Spleen (tissue), 13 donors: ENCODE measurements at places on chromosomes 16 and 17. TPM values are rescaled to one million over a fixed set of nuclear protein-coding genes. Genes with fewer than 3 reads are reported as not detected.

DNA sequence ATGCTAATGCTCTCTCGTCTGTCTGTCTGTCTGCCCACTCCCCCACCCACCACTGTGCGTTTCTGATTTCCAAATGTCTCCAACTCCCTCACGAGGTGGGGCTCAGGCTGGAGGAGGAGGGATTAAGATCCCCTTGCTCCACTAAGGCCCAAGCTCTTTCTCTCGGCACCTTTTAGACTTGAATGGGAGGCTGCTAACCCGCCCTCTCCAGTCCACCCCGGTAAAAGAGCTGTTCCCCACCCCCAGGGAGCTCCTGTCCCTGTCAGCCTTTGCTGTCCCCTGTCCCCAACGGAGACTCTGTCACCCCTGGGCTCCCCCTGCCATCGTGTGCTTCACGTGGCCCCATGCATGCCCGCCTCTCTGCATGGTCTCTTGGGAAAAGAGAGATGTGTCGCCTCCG, 68.5 kb upstream of the PLCG2 start:
- no peaks in the 10 kb centered on the region for H3K27me3 ChIP-seq
- peaks cover 46% of the 10 kb centered on the region for H3K36me3 ChIP-seq
- peaks cover 11% of the 10 kb centered on the region for H3K4me1 ChIP-seq
- DNase-seq = peak; percentile 54
- H3K4me3 ChIP-seq = no peak overlapping the region

DNA sequence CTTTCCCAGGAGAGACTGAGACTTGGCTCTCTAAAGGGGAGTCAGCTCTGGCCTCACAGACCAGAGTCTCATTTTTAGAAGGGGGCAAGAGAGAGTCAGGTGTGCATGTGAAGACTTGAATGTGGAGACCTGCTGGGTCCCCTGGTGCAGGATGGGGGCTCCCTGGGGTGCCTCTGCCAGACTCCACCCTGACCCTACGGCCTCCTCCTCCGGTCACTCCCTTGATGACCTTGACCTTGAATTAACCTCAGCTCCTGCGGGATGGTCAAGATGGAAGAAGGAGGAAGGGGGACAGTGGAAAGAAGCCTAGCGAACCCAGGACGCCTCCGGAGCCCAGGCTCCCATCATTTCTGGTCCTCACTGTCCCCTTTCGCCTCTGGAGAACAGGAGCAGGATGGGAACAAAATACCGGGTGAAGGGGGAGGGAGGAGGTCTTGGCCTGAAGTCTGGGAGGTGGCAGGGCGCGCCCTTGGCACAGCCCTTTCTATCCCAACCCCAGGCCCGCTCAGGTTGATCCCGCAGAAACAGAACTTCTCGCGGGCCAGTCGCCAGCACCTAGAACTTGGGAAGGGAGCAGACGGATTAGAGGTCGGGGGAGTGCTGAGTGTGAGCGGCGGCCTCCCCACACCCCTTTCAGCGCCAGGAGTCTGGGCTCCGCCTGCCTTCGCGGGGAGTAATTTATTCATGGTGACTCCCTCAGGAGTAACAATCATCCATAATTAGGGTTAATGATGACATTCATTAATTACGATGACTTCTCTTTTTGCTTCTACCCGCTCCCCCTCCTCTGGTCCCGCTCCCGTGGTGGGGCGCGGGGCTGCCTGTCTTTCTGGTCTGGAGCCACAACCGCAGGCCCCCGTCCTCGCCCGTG, 1.6 kb downstream of the STAC2 start:
- no peak for DNase-seq
- peaks cover 19% of the 10 kb centered on the region for H3K4me1 ChIP-seq
- no peaks in the 10 kb centered on the region for H3K36me3 ChIP-seq
- H3K27me3 ChIP-seq = peaks cover 9% of the 10 kb centered on the region

- DNase-seq = peak; percentile 88
- no peak overlapping the region for H3K27ac ChIP-seq
- H3K27me3 ChIP-seq = no peaks in the 10 kb centered on the region
- H3K4me3 ChIP-seq = no peak overlapping the region
- no peaks in the 10 kb centered on the region for H3K4me1 ChIP-seq
- no peaks in the 10 kb centered on the region for H3K36me3 ChIP-seq
Measured at GRCh38 chr17:40086150-40087044, 14.0 kb downstream of the NR1D1 start.

GRCh38 chr17:44069974-44070454, 521 bp upstream of the G6PC3 start:
- no peak for DNase-seq
- H3K4me1 ChIP-seq = peaks cover 43% of the 10 kb centered on the region
- H3K27me3 ChIP-seq = no peaks in the 10 kb centered on the region

- H3K36me3 ChIP-seq = no peaks in the 10 kb centered on the region
- H3K4me1 ChIP-seq = no peaks in the 10 kb centered on the region
- no peaks in the 10 kb centered on the region for H3K27me3 ChIP-seq
- no peak overlapping the region for H3K4me3 ChIP-seq
- no peak overlapping the region for H3K27ac ChIP-seq
- DNase-seq = no peak
Measured at GRCh38 chr17:57968456-57968855, 13.2 kb upstream of the CUEDC1 start.

GRCh38 chr17:43673516-43674323, 12.0 kb upstream of the MEOX1 start:
- H3K27ac ChIP-seq = no peak overlapping the region
- DNase-seq = peak; percentile 84
- no peak overlapping the region for H3K4me3 ChIP-seq
- H3K27me3 ChIP-seq = no peaks in the 10 kb centered on the region

GRCh38 chr16:74216319-74216718, 80.3 kb upstream of the PSMD7 start:
- H3K27me3 ChIP-seq = no peaks in the 10 kb centered on the region
- no peaks in the 10 kb centered on the region for H3K36me3 ChIP-seq
- H3K4me1 ChIP-seq = no peaks in the 10 kb centered on the region
- no peak for DNase-seq
- H3K27ac ChIP-seq = no peak overlapping the region
- no peak overlapping the region for H3K4me3 ChIP-seq

DNA sequence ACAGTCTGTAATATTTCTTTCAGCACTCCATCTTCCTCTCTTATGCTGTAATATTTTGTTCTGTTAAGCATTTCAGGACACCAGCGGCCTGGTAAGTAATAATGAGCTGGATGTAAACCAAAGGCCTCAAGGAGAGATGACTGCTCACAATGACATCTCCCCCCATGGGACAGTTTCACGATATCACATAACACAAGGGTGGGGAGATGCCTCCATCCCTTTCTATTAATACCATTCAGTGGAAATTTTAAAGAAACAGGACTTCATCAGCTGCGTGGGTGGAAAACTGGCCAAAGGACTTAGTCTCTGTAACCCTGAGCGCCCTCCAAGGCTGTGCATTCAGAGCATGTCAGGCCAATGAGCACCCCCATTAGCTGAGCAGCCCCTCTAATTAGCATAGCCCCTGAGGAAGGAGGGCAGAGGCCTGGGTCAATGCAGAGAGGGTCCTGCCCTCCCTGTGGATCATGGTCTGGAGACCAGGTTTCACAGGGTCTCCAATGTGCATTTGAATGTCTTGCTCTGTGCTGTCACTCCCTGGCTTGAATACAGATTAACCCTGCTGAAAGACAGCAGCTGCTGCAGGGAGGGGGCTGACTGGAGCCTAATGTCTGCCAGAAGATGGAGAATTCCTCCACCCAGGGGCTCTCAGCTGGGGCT, 156.4 kb downstream of the HS3ST2 start:
- DNase-seq = no peak
- H3K27ac ChIP-seq = no peak overlapping the region
- H3K27me3 ChIP-seq = no peaks in the 10 kb centered on the region
- no peak overlapping the region for H3K4me3 ChIP-seq
- no peaks in the 10 kb centered on the region for H3K4me1 ChIP-seq
- H3K36me3 ChIP-seq = no peaks in the 10 kb centered on the region

The CACNG4 gene
- total RNA-seq = not detected

- H3K36me3 ChIP-seq = no peaks in the 10 kb centered on the region
- no peak overlapping the region for H3K4me3 ChIP-seq
- DNase-seq = no peak
- no peaks in the 10 kb centered on the region for H3K27me3 ChIP-seq
- H3K4me1 ChIP-seq = no peaks in the 10 kb centered on the region
Measured at GRCh38 chr17:70089513-70090148, 14.6 kb downstream of the KCNJ16 start.

- DNase-seq = no peak
- no peaks in the 10 kb centered on the region for H3K4me1 ChIP-seq
- no peaks in the 10 kb centered on the region for H3K36me3 ChIP-seq
- no peaks in the 10 kb centered on the region for H3K27me3 ChIP-seq
Measured at GRCh38 chr16:66028510-66029216, 337.8 kb upstream of the CDH5 start.

- H3K36me3 ChIP-seq = no peaks in the 10 kb centered on the region
- peak overlapping the region; percentile 7 for H3K27ac ChIP-seq
- DNase-seq = no peak
- H3K4me3 ChIP-seq = no peak overlapping the region
- no peaks in the 10 kb centered on the region for H3K27me3 ChIP-seq
Measured at GRCh38 chr17:64203630-64204029, 59.4 kb downstream of the TEX2 start.

DNA sequence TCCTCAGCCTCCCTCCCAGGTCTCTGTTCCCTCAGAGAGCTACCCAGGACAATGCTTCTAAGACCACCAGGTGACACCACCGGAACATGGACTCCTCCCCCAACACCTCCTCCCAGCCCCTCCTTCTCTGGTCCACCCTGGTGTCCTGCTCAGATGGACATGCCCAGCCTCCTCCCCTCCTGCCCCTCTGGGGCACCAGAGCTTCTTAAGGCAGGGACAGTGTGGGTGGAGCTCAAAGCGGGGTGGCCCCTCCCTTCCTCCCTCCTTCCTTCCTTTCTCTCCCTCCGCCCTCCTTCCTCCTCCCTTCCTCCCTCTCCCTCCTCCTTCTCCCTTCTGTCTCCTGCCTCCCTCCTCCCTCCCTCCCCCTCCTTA, 22.7 kb downstream of the TRPV3 start:
- H3K4me1 ChIP-seq = no peaks in the 10 kb centered on the region
- H3K27ac ChIP-seq = no peak overlapping the region
- no peaks in the 10 kb centered on the region for H3K27me3 ChIP-seq
